Right ventricle myocardium inferior (tissue), 1 donor: ENCODE measurements at places on chromosomes 3 and 15.

GRCh38 chr15:75454471-75455378 lies 3.2 kb upstream of the SIN3A start:
- peak; percentile 88 for DNase-seq

DNA sequence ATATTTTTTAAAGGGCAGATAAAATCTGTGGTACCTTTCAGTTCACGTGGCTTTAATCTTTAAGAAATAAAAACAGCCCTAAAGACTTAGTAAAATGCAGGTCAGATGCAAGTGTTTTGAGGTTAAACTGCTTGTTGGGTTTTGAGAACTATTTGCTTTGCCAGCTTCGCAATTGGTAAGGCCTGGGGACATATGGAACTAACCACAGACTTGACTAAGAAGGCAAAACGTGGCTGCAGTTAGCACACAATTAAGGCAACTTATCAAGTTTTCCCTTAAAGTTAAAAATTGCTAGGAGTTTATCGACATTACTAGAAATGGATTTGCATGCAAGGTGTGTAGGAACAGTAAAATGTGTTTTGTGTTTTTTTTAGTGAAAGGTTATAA lies 206.9 kb downstream of the ZNF385D start:
- DNase-seq, result no peak

DNA sequence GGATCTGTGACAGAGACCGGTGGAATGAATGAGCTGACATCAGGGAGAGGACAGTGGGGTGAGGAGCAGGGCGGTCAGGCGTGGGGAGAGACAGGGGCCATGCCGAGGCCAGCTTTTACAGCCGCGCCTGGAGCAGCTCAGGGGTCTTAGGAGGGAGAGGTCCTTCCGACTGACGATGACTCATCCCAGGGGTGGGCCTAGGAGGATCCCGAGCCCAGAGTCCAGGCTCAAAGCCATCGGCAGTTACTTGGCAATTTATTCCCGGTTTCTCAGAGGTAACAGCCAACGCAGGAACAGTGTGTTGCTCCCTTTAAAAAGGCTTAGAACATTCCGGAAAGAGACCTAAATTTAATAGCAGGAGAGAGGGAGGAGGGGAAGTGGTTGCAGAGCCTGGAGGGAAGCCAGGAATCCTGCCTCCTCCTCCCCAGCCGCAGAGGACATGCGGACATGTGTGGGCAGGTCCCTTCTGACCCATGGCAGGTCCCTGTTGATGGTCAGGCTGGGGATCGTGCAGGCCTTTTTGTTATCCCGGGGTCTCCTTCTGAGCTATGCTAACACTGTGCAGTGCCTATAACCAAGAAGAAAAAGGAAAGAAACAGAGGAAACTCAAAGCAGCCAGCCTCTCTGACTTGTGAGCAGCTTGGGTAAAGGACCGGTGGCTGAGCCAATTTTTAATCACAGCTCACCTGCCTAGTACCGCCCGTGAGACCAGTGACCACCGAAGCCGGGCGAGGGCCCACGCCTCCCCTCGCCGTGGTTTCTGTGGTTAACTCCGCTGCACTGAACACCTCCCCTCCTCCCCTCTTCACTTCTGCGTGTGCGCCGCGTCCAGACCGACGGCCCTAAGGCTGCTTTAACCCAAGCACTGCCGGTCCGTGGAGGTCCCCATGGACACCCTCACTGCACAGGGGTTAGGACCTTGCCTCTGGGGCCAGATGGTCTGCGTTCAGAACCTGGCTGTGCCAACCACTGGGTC lies 392.4 kb upstream of the PROK2 start:
- no peak for DNase-seq

DNA sequence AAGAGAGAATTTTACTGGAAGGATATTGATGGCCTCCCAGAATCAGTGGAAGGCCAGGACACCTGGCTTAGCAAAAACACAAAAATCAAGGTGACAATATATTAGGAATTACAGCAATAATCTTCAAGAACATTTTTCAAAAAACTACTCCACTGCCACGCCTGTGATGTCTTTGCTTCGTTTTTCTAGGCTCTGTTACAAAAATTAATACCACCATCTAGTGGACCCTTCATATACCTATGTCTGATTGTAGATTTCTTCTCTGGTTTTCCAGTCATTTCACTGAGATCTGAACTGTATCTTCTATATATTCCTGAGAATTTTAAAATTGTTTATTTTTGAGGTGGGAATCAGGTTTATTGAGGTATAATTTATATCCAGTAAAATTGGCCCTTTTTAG lies 5.6 kb upstream of the SLC33A1 start:
- DNase-seq, result no peak
